Fibroblast of the conjunctiva (primary cell): ENCODE measurements at places on chromosomes 6 and 20.

DNA sequence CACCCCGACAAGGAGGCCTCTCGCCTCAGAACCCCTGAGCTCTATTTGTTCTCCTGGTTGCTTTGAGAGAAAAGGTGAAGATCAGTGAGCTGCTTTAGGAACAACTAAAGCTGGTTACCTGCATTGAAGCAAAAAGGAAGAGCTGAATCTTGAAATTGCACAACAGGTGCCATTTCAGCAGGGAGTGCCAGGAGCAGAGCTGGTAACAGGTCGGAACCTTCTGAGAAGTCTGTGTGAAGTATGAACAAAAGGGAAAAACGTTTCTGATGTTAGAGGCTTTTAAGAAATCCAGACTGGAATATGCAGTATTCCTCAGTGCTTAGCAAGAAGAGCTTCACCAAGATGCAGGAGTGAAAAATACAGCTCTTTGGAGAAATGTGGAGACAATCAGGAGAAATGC lies 164.0 kb downstream of the TMEM242 start:
- no peak for DNase-seq

- no peak for DNase-seq
Observed at GRCh38 chr6:166192136-166192535, 24.5 kb upstream of the TBXT start.

DNA sequence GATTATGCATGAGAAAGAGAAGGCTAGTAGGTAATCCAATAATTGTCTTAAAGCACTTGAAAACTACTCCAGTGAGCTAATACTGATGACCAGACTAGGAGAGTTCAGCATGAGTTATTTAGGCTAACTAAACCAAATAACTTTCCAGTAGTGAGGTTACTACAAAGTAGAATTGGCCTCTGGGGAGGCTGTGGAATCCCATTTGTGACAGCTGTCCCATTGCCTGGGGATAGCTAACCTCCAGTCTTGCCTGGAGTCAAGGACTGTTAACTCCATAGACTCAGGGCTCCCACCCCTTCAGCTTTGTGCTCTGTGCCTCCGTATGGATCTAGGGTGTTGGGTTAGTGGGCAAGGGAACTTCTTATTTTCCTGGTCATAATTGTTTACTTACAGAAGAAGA lies 51.0 kb downstream of the KCNQ5 start:
- DNase-seq, result no peak

- no peak for DNase-seq
Observed at GRCh38 chr6:130760006-130760405, 67.2 kb upstream of the SMLR1 start.

DNA sequence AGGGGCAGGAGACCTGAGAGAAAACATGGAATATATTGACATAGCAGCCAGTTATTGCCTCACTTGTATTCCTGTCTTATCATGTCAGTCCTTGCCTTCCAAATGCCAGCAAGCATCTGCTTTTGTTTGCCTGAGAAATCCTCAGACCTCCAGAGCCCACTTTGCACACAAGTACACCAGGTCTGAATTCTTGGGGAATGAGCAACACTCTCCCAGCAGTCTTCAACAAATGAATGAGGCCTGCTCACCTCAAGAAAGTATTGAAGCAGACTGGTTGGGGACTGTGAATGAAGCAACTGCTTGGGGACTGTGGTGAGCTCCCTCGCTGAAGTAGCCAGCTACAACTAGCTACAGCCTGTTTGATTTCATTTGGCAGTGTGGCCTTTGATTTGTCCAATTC lies 172.8 kb upstream of the SPTLC3 start:
- DNase-seq, result no peak

- no peak for DNase-seq
Observed at GRCh38 chr20:61649860-61650162, 397.8 kb downstream of the CDH4 start.

DNA sequence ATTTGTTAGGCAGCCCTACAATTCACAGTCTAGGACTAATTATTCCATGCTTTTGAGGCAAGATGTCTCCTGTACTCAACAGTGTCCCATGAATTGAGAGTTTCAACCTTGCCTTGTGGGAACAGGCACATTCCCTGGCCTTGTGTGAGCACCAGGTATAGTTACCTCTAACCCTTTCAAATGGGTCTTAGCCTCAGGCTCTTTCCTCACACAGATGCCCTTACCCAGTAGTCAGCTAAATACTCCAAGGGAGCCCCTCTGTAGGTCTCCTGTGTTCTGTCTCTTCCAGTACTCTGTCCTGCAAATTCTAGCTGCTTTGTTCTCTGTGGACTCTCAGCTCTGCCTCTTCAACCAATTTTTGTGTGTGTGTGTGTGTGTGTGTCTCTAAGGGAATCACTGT lies 135.3 kb downstream of the ZFAND3 start:
- DNase-seq, result no peak

DNA sequence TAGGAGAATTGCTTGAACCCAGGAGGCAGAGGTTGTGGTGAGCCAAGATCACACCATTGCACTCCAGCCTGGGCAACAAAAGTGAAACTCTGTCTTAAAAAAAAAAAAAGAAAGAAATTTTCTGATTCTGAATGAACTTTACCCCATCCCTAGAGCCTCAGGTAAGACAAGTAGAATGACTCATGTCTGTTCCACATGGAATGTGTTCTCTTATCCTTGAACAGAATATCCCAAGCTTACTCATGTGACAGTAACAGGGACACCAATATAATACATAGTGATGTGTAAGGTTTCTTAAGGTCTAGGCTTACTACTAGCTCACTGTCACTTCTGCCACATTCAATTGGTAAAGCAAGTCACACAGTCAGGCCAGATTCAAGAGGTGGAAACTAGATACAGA lies 219.6 kb upstream of the BTBD3 start:
- DNase-seq, result no peak

- DNase-seq, result no peak
Observed at GRCh38 chr20:49558826-49559225, 9.1 kb downstream of the PTGIS start.

DNA sequence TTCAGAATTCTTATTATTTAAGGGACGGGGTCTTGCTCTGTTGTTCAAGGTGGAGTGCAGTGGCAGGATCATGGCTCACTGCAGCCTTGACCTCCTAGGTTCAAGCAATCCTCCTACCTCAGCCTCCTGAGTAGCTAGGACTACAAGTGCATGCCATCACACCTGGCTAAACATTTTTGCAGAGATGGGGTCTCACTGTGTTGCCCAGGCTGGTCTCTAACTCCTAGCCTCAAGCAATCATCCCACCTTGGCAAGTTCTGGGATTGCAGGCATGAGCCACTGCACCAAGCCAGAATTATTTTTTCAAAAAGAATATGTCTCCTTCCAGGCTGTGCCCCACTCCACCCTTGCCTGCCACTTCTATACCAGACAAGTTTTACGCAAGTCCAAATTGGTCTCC lies 190.1 kb upstream of the SUPT3H start:
- DNase-seq, result no peak

GRCh38 chr6:1665214-1665613 lies 55.5 kb downstream of the FOXC1 start:
- DNase-seq, result no peak

DNA sequence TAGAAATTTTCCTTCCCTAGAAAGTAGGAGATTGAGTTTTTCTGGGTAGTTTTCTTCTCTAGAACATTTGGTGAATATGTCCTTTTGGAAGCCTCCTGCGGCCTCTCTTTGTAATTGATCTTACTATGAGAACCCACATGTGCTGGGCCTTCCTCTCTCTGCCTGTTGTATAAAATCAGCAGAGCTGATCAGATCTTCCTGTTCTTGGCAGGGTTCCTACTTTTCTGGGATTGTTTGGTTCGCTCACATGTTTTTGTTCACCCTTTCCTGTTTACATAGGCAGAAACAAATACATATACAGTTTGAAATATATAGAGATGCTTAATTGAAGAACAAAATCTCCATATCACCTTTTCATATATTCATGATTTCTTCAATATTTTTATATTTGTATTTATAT lies 57.8 kb downstream of the IL22RA2 start:
- no peak for DNase-seq

DNA sequence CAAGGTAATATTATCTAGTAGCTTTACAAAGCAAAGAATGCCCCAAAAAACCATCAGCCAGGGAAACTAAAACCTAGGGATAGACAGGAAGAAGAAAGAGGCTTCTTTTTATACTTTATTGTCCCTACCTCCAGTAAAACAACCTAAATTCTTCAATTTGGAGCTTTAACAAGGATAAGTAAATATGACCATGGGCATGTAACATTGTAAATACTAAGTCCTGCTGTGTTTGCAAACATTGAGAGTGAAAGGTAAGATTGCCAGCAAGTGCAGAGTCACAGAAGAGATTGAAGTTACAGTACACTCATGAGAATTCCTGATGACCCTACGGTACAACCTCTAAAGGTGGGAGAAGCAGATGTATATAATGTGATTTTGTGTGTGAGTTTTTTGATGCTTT lies 117.2 kb downstream of the FOXO3 start:
- no peak for DNase-seq

- no peak for DNase-seq
Observed at GRCh38 chr6:131122007-131122406, 13.3 kb upstream of the AKAP7 start.

DNA sequence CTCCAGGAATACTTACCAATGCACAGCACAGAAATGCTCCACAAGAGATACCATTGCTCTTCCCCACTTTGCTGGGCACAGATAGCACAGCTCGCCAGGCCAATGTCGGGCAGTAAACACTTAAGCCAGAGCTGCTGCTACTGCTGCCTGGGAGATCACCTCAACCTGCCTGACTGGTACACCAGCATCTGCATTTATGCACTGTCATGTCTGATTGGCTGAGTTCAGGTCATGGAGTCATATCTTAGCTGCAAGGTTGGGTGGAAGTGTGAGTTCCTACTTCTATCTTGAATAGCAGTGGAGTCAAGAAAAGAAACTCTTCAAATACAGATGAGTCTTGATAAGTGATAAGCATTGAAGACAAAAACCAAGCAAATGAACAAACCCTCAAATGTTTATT lies 10.9 kb upstream of the ADGRF4 start:
- DNase-seq, result no peak

DNA sequence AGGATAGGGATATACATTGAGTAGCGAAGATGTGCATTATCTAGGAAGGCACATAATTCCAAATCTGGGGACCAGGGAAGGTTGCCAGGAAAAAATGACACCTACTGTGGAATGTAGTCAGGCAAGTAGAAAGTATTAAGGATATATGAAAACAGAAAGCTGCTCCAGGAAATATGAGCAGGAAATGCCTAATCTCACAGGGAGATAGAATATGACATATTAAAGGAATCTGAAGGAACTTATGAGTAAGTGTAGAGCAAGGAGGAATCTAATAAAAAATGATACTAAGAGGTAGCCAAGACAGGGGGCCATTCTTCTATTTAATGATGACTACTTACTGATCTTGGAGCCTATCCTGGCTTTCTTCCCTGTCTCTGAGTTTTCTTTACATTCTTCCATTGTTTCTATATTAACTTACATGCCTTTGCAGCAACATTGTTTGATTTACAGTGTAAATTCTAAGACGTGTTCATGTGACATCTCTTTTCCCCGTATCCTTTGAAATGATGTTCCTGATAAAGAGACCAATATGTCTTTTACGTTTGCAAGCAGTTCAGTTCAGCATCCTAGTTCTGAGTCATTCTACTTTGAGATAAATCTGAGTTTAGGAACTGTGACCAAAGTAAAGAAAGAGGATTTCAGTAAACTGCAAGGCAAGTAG lies 58.6 kb downstream of the TINAG start:
- DNase-seq, result no peak

DNA sequence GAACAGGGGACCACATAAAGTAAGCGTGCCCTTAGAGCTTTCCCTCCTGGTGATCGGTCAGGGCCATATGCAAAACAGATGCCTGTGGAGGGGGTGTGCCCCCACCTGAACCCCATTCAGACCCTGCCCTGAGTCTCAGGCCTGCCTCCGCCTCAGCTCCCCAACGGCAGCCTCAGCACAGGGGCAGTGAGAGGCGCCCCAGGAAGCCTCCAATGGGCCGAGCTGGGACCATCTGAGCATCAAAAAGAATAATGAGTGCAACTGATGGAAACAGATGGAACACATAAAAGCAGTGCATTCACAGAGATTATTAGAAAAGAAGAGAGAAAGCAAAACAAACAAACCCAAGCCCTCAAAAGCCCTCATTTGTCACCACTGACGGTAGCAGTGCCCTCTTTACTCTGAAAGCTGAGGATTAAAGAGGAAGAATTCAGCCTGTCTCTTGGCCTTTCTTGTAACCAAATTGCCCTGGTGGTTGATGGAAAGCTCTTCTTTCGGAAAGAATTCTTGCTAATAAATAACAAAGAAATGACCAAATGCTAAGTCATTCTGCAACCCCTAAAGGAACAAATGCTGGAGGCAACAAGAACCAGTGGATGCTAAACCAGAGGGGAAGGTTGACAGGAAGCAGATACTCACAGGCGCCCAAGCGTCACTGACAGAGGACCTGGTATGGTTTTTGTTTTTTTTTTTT lies 6.8 kb downstream of the ADISSP start:
- DNase-seq, result no peak

- no peak for DNase-seq
Observed at GRCh38 chr6:318243-318890, 26.1 kb downstream of the DUSP22 start.

DNA sequence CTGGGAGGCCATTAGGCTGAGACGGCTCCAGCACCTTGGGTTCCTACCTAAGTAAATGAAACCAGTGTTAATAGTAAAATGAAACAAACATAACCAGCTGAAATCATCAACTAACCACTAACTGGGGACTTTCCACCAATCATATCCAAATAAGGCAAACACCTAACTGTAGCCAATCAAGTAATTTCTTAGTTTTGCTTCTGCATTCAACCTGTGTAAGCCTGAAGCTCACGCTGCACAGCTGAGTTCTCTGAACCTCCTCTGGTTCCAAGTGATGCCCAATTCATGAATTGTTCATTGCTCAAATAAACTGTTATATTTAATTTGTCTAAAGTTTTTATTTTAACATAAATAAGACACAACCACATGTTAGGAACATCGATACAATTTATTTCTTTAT lies 22.5 kb downstream of the KLHL32 start:
- DNase-seq, result no peak

- no peak for DNase-seq
Observed at GRCh38 chr6:151847064-151847463, 39.6 kb downstream of the ESR1 start.

GRCh38 chr6:157840776-157841175 lies 17.7 kb downstream of the SNX9 start:
- DNase-seq, result peak; percentile 28

DNA sequence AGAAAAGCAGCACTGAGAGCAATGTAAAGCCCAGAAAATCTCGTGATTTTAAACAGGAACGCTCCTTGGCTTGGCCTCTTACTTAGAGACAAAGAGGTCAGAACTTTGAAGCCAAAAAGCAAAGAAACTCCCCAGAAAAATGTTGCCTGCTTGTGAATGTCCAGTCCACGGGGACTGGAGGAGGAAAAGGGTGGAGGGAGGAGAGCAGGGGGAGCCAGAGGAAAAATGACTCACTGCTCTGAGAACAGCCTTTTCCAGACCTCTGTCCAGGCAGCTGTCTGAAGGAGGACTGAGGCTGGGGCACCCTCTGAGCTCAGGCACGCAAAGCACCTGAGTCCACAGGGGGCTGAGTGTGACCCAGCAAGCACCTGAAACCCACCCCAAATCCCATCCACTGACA lies 64.7 kb downstream of the TRAM2 start:
- peak; percentile 88 for DNase-seq
